ENCODE measurements at places on chromosomes 3 and 15.

- no peak for DNase-seq
Observed at GRCh38 chr15:71273731-71274447, 158.6 kb downstream of the THSD4 start.

DNA sequence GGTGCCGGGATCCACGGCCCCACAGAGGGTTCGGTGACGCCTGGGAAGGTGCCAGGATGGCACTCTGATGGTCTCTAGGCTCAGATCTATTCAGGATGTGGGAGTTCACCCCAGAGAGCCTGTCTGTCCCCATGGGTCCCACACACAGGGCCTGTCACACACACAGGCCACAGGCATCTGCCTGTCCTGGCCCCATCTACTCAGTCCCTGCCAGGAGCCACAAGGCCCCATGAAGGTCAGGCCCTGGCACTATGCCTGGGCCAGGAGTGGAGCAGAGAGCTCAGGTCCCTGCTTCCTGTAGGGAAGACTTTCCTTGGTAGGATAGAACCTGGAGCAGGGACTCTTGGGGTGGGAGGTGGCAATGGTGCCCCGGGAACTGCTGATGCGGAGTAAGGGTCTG is 49.0 kb upstream of the FURIN start:
- no peak for DNase-seq

- DNase-seq, result no peak
Observed at GRCh38 chr3:100113723-100114412, 433 bp downstream of the FILIP1L start.

DNA sequence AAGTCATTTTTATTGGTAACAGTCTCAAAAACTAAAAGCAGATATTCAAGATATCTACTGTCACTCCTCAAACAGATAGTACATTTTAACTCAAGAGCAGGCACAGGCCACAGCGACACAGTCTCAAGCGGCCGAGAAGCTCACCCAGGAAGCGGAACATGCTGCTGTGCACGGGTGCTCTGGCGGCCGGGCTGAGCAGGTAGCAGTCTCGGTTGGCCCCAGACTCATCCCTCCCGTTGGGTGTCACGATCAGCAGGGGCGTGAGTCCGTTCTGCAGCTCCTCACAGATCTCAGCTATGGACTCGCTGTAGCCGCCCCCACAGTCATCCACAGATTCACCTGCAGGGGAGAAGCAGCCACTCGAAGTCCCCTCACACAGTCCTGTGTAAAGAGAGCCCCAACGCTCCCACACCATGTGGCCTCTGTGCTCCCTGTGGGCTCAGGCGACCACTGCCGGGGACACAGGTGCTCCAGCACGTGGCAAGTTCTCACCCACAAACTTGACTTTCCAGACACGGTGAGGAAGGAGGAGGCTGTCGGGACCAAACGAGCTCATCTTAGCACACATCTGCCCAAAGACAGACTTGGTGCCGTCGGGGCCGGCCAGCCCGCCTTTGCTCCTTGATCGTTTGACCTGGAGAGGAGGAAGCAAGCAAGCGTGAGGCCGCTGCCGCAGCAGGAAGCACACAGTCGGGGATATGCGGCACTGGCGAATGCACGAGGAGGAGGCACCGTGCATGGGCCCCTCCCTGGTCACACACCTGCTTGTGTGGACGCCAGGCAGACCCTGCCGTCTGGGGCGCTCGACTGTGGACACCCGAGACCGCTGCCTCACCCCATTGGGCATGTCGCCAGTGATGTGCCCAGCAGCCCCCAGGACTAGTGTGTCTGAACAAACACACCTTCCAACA is 17.7 kb upstream of the OCA2 start:
- DNase-seq, result no peak

GRCh38 chr3:55091381-55092225 is 163.7 kb upstream of the LRTM1 start:
- no peak for DNase-seq

DNA sequence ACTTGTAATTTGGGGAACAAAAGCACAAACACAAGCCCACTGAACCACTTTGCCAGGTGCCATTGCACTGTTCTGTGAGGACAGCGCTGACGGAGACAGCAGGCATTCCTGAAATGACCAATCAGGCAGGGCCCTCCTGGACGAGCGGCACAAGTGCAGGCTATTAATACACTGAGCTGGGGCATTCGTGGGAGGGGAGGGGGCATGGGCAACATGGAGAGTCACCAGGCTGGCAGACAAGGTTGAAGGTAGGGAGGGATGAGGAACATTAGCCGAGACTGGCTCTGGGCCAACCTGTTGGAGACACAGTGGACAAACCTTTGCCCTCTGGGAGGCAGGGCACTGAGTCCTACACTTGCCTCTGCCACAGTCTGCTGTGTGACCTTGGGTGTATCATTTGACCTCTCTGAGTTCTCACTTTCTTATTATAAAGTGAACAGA is 45.6 kb downstream of the NOX5 start:
- DNase-seq, result no peak

DNA sequence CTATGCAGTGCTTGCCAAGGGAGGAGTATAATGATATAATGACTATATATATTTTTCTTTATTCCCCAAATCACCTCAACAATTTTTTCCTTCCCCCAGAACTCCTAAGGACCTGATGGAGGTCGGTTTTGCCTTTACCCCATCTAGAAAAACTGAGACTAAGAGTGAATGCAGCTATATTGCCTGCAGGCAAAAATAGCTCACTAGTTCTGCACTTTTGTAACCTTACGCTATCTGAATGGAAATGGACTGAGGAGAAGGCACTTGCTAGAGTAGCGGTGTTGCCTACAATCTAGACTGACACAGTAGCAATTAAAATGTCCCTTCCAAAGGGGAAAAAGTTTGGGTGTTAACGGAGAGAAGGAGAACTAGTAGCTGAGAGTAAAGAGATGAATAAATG is 379.5 kb upstream of the SEMA6D start:
- DNase-seq, result no peak

- no peak for DNase-seq
Observed at GRCh38 chr3:150786791-150787190, 23.8 kb upstream of the SIAH2 start.

DNA sequence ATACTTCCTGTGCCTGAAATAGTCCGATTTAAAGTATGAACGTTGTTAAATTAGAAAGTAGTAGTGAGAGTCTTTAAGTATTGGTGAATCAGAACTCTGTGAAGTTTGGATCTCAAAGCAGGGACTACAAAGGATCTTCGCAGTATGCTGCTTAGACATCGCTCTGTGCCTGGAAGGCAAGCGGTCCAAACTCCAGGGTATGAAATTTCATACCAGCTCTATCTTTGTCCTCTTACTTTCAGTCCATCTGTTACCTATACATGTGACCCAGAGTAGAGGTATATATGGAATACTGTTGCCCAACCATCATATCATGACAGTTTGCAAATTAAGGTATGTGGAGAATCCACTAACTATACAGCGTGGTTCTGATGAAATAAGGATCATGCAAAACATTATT is 34.5 kb downstream of the VPS8 start:
- DNase-seq, result no peak

GRCh38 chr15:42911058-42911592 is 9.5 kb downstream of the TTBK2 start:
- DNase-seq, result no peak

DNA sequence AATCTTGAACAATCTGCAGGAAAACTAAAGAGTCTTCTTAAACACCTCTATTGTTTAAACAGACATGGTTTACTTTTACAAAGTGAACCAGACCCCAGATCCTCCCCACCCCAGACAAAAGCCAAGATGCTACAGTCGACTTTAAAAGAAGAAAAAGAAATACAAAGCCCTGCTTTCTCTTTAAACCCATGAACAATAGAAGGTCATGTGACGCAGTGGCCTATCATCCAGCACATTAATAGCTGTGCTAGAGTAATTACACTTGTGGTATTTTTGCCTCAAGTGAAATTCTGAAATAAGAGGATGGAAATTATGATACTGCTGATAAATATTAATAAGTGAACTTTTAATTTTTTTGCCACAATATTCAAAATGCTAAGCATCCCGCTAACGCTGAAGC is 613.4 kb downstream of the FOXP1 start:
- DNase-seq, result no peak

DNA sequence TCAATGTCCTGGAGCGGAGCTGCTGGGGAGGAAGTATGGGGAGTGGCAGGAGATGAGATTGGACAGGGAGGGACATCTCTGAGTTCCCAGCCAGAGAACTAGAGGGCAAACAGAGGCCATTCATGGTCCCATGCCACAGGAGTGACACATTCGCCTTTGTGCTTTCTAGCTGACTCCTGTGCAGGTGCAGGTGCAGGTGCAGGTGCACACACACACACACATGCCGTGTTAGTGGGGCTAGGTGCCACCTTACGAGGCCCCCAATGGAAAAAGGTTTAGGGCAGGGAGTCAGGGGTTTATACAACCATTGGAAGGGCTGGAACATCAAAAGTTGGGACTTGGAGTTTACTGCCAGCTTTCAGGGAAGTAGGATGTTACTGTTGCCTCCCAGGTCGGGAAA is 52.0 kb downstream of the TPRA1 start:
- DNase-seq, result no peak

GRCh38 chr3:156109989-156110388 is 10.4 kb upstream of the KCNAB1 start:
- DNase-seq, result no peak

DNA sequence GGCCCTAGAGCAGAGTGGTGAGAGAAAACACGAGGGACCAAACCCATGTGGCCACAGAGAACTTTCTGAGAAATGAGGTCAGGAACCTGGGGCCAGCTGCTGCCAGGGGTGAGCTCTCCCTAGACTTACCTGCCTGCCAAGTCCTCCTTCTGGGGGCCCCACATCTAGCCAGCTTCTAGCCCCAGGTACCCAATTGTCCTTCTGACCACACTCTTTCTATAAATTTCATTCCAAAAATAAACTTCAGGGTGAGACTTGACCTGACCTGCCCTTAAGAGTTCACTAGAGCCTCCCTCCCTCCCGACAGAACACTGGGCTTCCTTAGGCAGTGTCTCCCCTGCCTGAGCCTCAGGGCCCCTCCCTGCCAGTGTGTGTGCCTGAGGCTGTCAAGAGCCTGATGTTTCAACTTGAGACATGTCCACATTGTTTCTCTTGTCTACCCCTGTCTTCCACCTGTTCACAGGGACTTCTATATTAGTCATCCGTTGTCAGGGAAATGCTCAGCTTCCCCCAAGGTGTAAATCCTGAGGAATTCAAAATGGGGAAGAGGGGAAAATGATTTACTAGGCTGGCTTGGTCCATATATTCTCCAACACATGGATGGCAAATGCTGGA is 312.8 kb upstream of the TLE3 start:
- no peak for DNase-seq

Data from breast epithelium (tissue), 4 donors.